ENCODE measurements at places on chromosomes 2 and 18. TPM values are rescaled to one million over a fixed set of nuclear protein-coding genes. Genes with fewer than 3 reads are reported as not detected.

Gene MDH1B
- 3.7 TPM for total RNA-seq

- peak; percentile 6 for DNase-seq
These were observed 2156.0 kb upstream of the PIK3C3 start for GRCh38 chr18:39799006-39799405.

Gene KRTCAP3
- total RNA-seq, result 3.5 TPM

DNA sequence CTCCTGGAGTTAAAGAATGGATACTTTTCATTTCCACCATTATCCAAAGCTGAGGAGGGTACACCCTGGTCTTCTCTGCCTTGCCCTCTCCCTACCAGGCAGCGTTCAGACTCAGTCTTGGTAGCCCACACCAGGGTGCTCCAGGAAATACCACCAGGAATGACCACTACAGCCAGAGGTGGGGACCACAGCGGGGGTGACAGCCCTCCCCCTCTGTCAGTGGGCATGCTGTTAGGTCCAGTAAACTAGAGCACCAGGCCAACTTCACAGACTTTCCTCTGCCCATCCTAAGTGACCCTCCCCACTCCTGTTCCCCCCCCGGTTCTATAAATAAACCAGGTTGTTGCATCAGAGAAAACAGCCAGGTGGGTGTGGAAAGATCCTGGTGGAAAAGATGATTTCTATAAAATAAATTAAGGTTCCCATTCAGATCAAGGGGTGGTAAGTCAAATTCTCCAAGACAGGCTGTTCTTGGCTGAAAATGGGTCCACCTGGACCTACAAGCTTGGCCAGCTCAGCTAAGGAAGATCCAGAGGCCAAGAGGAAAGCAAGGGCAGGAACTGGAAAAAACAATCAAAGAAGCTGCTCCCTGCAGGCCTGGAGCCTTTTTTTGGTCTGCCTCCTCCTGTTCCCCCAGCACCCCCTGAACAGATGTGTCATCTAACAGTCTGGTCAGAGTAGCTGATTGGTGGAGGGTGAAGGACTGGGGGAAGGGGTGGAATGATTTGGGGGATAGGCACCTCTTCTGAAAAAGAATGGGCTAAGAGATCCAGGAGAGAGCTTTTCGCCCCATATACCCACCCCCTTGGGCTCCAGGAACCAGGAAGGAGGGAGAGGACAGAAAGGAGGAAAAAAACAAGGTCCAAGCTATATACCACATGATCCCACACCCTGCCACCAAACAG lies 2.3 kb downstream of the RAB11FIP5 start:
- peak; percentile 31 for DNase-seq

GRCh38 chr2:172596776-172597175 lies 40.9 kb downstream of the PDK1 start:
- no peak for DNase-seq

GRCh38 chr2:169983506-169983905 lies 156.3 kb downstream of the UBR3 start:
- DNase-seq, result no peak

Gene TUBA3D
- total RNA-seq, result not detected

Gene RIT2
- total RNA-seq, result not detected

Gene RFX8
- not detected for total RNA-seq

DNA sequence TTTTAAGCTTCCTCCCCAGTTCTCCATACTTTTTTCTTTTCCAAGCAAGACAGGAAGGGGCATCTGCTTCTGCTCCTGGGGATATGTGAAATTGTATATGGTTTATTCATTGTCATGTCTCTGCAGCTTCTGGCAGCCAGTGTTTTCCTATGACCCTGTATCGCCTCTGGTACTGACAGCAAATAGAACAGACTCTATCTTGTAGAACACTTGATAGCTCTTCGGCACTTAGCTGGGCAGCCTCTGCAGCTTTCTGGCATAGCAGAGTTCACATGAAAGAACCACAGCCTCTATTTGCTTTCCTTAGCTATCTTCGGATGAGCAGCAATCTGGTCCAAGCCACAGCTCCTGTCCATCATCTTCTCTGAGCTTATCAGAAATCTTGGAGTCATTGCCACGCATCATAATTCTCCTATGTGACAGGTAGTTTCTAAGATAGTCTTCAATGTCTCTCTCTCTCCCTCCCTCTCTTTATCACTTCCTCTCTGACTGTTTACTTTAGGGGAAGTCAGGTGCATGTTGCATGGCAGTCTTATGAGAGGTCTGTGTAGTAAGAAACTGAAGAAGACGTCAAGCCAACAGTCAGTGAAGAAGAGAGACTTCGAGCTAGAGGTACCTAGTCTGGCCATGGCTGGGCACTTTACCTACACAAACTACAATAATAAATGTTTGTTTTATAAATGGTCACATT lies 627.7 kb upstream of the CDH2 start:
- no peak for DNase-seq

Gene NT5C1B
- not detected for total RNA-seq

DNA sequence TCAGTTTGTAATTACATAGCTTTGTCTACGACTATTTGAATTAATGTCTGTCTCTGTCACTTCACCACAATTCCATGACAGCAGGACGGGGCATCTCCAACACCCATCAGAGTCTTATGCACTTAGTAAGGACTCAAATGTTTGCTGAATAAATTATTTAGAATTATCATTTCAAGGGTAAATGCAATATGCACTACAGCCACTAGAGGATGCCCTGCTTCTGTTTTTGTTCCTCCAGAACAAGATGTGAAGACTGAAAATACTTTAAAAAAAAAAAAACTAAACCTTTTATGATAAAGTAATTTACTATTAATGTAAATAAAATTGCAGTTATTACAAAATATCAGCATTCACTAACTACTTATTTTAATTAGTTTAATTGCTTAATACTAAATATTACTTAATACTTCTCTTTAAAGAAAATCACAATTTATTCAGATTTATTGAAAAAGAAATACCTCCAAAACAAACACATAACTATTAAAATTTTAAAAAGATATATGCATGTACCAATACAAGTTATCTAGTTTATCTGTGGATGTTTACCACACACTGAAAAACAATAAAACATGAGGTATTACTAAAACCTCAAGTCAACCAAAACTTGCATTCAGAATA lies 3.2 kb downstream of the PIGN start:
- DNase-seq, result peak; percentile 76

DNA sequence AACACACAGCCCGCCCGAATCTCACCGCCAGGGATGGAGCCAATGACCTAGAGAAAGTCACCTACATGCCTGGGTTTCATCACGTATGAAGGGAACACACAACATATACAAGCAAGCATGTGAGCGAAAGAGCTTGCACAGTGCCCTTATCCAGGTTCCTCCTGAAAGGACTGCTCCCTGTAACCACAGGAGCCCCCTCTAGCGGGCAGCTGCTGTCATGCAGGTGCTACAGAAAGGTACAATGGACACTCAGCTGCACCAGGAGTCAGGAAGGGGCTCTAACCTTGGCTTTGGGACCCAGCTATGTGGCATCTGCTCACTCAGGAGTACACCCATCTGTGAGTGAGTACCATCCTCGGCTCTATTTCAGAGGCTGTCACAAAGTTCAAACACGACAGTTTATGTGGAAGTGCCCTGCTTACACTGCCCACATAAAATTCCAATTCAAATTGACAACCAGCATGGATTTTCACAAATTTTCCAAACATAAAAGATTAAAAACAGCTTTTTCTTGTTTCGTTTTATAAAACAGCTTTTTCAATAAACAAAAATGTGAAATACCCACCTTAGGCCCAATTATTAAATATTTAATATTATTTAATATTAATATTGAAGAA lies 3.5 kb downstream of the NDUFA10 start:
- DNase-seq, result peak; percentile 61

- DNase-seq, result no peak
These were observed 58.2 kb upstream of the HDAC4 start for GRCh38 chr2:239459056-239459455.

Gene PAIP2B
- total RNA-seq, result 1.2 TPM

Gene GALNT5
- 10.1 TPM for total RNA-seq

Gene CYP27A1
- total RNA-seq, result 42.8 TPM

DNA sequence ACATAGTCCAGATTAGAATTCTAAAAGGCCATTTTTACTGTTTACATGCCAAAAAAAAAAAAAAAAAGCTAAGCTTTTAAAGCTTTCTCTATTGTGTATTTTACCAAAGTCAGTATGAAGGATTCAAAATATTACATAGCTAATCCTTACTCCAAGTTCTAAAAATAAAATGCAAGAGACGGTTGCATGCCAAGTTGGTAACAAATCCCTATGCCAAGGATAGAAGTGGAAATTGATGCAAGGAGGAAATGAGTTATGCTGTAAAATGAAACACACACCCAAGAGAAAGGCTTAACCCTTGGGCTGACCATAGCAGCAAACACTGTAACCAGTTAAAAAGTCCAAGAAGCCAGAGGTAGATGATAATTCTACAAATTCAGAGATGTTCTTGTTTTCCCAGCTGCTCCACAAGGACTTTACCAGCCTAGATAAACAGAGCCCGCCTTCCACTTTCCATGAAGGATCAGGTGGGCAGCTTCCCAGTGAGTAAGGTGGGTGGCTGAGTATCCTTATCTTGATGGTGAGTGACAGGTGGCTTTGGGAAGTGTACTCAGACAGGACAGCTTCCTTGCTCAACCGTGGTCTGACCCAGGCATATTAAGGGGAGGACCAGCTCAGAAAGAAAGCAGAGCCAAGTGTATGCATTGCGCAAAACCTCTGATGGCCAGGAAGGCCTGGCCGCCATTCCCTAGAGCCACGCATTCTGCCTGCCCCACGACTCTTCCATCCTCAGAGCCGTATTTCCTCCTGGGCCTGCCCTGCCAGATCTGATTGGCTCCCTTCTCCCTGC lies 34.4 kb downstream of the ATP8B1 start:
- no peak for DNase-seq

GRCh38 chr2:149562324-149562723 lies 25.3 kb downstream of the MMADHC start:
- DNase-seq, result peak; percentile 90

GRCh38 chr2:235398321-235398720 lies 95.5 kb upstream of the AGAP1 start:
- DNase-seq, result no peak

Gene SLC40A1
- 26.3 TPM for total RNA-seq

DNA sequence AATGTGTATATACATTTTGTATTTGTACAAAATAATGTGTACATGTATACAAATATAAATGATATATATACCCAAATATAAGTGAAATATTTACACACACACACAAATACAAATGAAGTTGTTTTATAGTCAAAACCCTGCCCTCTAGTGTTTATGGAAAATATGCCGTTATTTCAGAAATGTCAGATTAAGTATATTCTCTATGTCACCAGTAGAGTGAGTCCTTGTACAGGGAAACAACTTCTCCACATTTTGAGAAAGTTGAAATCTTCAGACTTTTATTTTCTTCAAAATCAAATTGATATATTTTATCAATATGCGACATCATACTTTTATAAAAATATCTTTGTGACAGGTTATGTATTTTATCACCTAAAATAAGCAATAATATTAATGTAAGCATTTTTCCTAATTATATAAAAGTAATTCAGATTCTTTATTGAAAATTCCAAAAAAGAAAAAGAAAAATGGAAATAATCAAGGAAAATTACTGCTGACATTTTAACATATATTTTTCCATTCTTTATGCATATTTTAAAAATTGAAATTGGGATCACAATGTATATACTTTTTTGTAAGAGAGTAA lies 22.4 kb downstream of the ARL6IP6 start:
- peak; percentile 80 for DNase-seq

Gene PPIL3
- 38.8 TPM for total RNA-seq

- peak; percentile 71 for DNase-seq
These were observed 46.3 kb downstream of the ADCYAP1 start for GRCh38 chr18:950882-951495.

GRCh38 chr18:64384101-64384500 lies 235.2 kb upstream of the LINC00305 start:
- no peak for DNase-seq

- DNase-seq, result no peak
These were observed 46.9 kb downstream of the MBD5 start for GRCh38 chr2:148067801-148068200.

Gene OR6B2
- not detected for total RNA-seq

Gene SLC4A5
- 1.2 TPM for total RNA-seq

DNA sequence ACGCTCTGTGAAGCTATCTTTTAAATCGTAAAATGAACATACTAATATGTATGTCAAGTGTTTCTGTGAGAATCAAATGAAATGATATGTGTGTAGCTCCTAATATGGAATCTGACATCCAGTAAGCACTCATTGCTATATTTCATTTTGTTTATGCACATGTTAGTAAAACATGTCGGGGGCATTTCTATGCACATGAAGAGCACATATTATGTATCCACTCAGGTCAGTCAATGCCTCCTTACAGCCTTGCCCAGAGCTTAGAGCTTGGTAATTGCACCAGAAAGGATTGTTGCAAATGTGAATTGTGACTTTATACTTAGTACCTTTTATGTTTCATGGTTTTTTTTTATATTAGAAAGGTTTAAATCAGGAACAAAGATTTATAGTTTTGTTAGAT lies 463.7 kb upstream of the HNMT start:
- no peak for DNase-seq

Gene UPP2
- total RNA-seq, result not detected

GRCh38 chr2:200305797-200306195 lies 697 bp upstream of the SPATS2L start:
- peak; percentile 52 for DNase-seq

Data from renal cortical epithelial cell (primary cell).